ENCODE measurements at places on chromosomes 13 and 19. TPM values are rescaled to one million over a fixed set of nuclear protein-coding genes. Genes with fewer than 3 reads are reported as not detected.

Gene EFNA2
- total RNA-seq, result 1.2 TPM

Gene TPGS1
- total RNA-seq, result 17.5 TPM

Gene LGALS14
- total RNA-seq, result not detected

Gene CBLC
- not detected for total RNA-seq

Gene NCR1
- not detected for total RNA-seq

Gene ZNF554
- 1.4 TPM for total RNA-seq

Gene KLK3
- total RNA-seq, result not detected

Gene ZNF546
- 2.2 TPM for total RNA-seq

Gene TRPC4
- 0.01 TPM for total RNA-seq

Gene ZNF66
- total RNA-seq, result not detected

Gene FBXO46
- total RNA-seq, result 10.7 TPM

Gene ANKLE1
- 0.28 TPM for total RNA-seq

Gene CCDC106
- total RNA-seq, result 18.8 TPM

Gene LCP1
- 0.14 TPM for total RNA-seq

Gene GARIN5B
- 0.08 TPM for total RNA-seq

Gene FXYD3
- 0.12 TPM for total RNA-seq

Gene ATP1A3
- total RNA-seq, result 5.4 TPM

Gene APOE
- total RNA-seq, result 17.3 TPM

Gene SPRED3
- total RNA-seq, result 2.3 TPM

Gene MAB21L1
- total RNA-seq, result not detected

Gene NLRP5
- not detected for total RNA-seq

Gene SYT3
- 0.63 TPM for total RNA-seq

Gene PPP5C
- total RNA-seq, result 95.2 TPM

Gene C1QTNF9
- total RNA-seq, result not detected

Gene ZNF799
- 1.4 TPM for total RNA-seq

Gene CABP5
- not detected for total RNA-seq

Gene KLC3
- 0.62 TPM for total RNA-seq

Gene PSG11
- not detected for total RNA-seq

Gene TIMM50
- total RNA-seq, result 217 TPM

Gene ZNF749
- total RNA-seq, result 16.8 TPM

Gene LIPE
- 3.0 TPM for total RNA-seq

Gene RGL3
- 1.9 TPM for total RNA-seq

Gene ATP4A
- not detected for total RNA-seq

Gene CEACAM3
- not detected for total RNA-seq

Gene OBI1
- 7.8 TPM for total RNA-seq

Gene ACTN4
- 840 TPM for total RNA-seq

Gene SWSAP1
- total RNA-seq, result 2.4 TPM

Gene ATP4B
- not detected for total RNA-seq

Gene PLPPR3
- 4.9 TPM for total RNA-seq

Gene FLT1
- total RNA-seq, result not detected

Gene NPAS1
- total RNA-seq, result 7.4 TPM

Gene ENOX1
- 0.74 TPM for total RNA-seq

Gene SKA3
- total RNA-seq, result 14.0 TPM

Gene FFAR3
- total RNA-seq, result not detected
